ENCODE measurements at places on chromosomes 7 and 10. TPM values are rescaled to one million over a fixed set of nuclear protein-coding genes. Genes with fewer than 3 reads are reported as not detected.

Gene SPOCK2
- polyA plus RNA-seq: 1.9 TPM

Gene ANKRD30A
- not detected for polyA plus RNA-seq

Gene MGAM2
- polyA plus RNA-seq: not detected

Gene PLEKHA1
- polyA plus RNA-seq: 33.5 TPM

Gene ASIC3
- 2.1 TPM for polyA plus RNA-seq

Gene CELF2
- polyA plus RNA-seq: 80.7 TPM

Gene CHRM2
- polyA plus RNA-seq: 0.29 TPM

Gene SPDYE2B
- 2.5 TPM for polyA plus RNA-seq

Gene CRHR2
- polyA plus RNA-seq: 7.6 TPM

Gene NEUROD6
- not detected for polyA plus RNA-seq

Gene ANKRD1
- 14.5 TPM for polyA plus RNA-seq

Gene CCL26
- polyA plus RNA-seq: 0.80 TPM

Gene C10orf95
- not detected for polyA plus RNA-seq

Gene BEND7
- 8.3 TPM for polyA plus RNA-seq

Gene PRLHR
- polyA plus RNA-seq: not detected

Gene LRRD1
- polyA plus RNA-seq: 0.19 TPM

Gene SPAM1
- not detected for polyA plus RNA-seq

Gene SEM1
- 146 TPM for polyA plus RNA-seq

Gene RARRES2
- 38.8 TPM for polyA plus RNA-seq

Gene PNLIPRP1
- not detected for polyA plus RNA-seq

Gene BAIAP2L1
- polyA plus RNA-seq: 5.8 TPM

Gene VWA2
- polyA plus RNA-seq: 0.22 TPM

Gene ZNF12
- 17.8 TPM for polyA plus RNA-seq

Gene KCP
- 1.5 TPM for polyA plus RNA-seq

Gene SFMBT2
- 8.0 TPM for polyA plus RNA-seq

Gene CFAP70
- 1.4 TPM for polyA plus RNA-seq

Gene MAGI2
- polyA plus RNA-seq: 5.3 TPM

Gene CPED1
- polyA plus RNA-seq: 34.2 TPM

Gene SLC16A9
- polyA plus RNA-seq: 2.3 TPM

Gene LCOR
- polyA plus RNA-seq: 14.6 TPM

Gene FXYD4
- 0.99 TPM for polyA plus RNA-seq

Gene RPA3
- polyA plus RNA-seq: 26.2 TPM

Gene HNRNPA2B1
- polyA plus RNA-seq: 721 TPM

Gene TCERG1L
- 0.16 TPM for polyA plus RNA-seq

Gene SYT15B
- polyA plus RNA-seq: 0.15 TPM

Gene ATOH7
- 0.21 TPM for polyA plus RNA-seq

Gene ENTPD1
- 16.8 TPM for polyA plus RNA-seq

Gene NME8
- 0.41 TPM for polyA plus RNA-seq

Gene KBTBD2
- 35.7 TPM for polyA plus RNA-seq

Gene HOXA2
- polyA plus RNA-seq: 2.3 TPM

Gene CDNF
- 4.8 TPM for polyA plus RNA-seq

Gene USP54
- 11.2 TPM for polyA plus RNA-seq

Gene CYP26C1
- polyA plus RNA-seq: 0.06 TPM

Gene FAM25G
- not detected for polyA plus RNA-seq

Gene TMEM229A
- not detected for polyA plus RNA-seq

Gene VSTM4
- polyA plus RNA-seq: 41.9 TPM

Gene SMC3
- 44.6 TPM for polyA plus RNA-seq

Gene MRC1
- polyA plus RNA-seq: 17.4 TPM

Gene RHOBTB1
- polyA plus RNA-seq: 19.1 TPM

Gene PARP12
- polyA plus RNA-seq: 9.8 TPM

Gene TUBB8
- polyA plus RNA-seq: 0.24 TPM

Gene PLOD3
- polyA plus RNA-seq: 42.8 TPM

Gene FIS1
- 141 TPM for polyA plus RNA-seq

Gene DPYSL4
- 3.0 TPM for polyA plus RNA-seq

Gene PCGF6
- 8.3 TPM for polyA plus RNA-seq

Gene SUGCT
- 2.2 TPM for polyA plus RNA-seq

Gene NRCAM
- polyA plus RNA-seq: 41.9 TPM

Gene ZNF282
- 17.0 TPM for polyA plus RNA-seq

Measured in muscle of back (tissue), 13 donors.